ENCODE measurements at places on chromosomes 16 and 17. TPM values are rescaled to one million over a fixed set of nuclear protein-coding genes. Genes with fewer than 3 reads are reported as not detected.

Gene CDK5R1
- total RNA-seq, result 2.1 TPM

Gene GRAPL
- not detected for total RNA-seq

Gene KRT39
- total RNA-seq, result 0.28 TPM

Gene RANBP10
- total RNA-seq, result 3.1 TPM

Gene MSLN
- total RNA-seq, result under 0.01 TPM

Gene CHST6
- total RNA-seq, result 0.77 TPM

Gene VWA3A
- total RNA-seq, result not detected

Gene POLR3E
- 43.5 TPM for total RNA-seq

Gene TMEM132E
- under 0.01 TPM for total RNA-seq

Gene PPY
- not detected for total RNA-seq

Gene NPIPA5
- total RNA-seq, result not detected

Data from regular cardiac myocyte (primary cell).